ENCODE measurements at places on chromosomes 7 and 10. TPM values are rescaled to one million over a fixed set of nuclear protein-coding genes. Genes with fewer than 3 reads are reported as not detected.

GRCh38 chr10:75272094-75272493 is 36.3 kb upstream of the COMTD1 start:
- no peak for DNase-seq

Gene SEMA3C
- 232 TPM for total RNA-seq

Gene TCF7L2
- total RNA-seq: 45.2 TPM

Gene CUZD1
- total RNA-seq: 2.9 TPM

Gene ENO4
- 0.15 TPM for total RNA-seq

- no peak for DNase-seq
Measured at GRCh38 chr7:103031781-103032180, 42.8 kb downstream of the FBXL13 start.

DNA sequence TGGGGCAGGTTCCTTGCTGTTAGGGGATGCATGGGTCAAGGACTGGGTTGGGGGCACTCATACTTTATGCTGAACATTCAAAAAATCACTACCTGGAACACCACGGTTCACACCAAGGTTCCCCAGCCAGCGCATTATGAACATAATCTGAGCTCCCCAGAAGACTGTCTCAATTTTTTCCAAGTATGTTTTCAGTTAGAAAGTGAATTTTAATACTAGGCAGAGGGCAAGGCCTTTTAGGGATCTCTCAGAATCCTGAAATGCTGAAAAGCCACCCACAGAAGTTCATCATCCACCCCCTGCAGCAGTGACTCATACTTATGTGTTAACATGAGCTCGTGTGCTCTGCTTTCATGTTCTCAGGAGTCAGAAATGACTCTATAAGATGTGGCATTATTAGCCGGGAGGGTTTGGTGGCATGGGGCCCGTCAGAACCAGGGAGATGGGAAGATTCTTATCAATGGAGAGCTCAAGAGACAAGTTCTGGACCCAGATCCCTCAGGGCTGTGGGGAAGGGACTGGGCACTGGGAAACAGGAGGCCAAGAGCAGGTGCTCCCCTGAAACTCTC is 185.2 kb upstream of the ITGB1 start:
- no peak for DNase-seq

DNA sequence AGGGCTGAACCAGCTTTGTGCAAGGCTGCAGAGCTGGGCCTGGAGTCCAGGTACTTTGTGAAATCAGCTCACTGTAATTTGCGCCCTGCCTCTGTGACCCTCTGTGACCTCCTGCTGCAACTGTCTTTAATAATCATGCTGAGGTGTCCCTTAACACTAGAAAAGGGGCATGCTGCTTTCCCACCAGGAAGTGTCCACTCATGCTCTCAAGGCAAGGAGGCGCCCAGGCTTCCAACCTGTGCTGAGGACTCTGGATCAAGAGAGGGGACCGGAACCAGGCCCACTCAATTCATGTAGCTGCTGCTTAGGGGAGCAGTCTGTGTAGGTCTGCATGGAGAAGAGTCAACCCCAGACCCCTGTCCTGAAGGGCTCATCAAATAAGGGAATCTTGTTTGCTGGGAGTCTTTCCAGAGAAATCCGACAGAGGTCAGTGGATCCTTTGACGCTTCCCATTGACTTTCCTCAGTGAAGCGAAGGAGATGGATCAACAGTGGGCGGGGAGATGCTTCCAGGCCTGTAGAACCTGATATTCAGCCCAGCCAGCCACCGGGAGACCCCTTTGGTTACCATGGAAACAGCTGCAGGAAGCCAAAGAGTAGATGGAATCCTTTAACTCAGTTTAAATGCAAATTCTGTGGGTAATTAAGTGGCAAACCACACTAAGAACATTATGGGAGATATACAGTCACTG is 945.9 kb downstream of the GRID1 start:
- no peak for DNase-seq

Gene TMEM176A
- 0.39 TPM for total RNA-seq

DNA sequence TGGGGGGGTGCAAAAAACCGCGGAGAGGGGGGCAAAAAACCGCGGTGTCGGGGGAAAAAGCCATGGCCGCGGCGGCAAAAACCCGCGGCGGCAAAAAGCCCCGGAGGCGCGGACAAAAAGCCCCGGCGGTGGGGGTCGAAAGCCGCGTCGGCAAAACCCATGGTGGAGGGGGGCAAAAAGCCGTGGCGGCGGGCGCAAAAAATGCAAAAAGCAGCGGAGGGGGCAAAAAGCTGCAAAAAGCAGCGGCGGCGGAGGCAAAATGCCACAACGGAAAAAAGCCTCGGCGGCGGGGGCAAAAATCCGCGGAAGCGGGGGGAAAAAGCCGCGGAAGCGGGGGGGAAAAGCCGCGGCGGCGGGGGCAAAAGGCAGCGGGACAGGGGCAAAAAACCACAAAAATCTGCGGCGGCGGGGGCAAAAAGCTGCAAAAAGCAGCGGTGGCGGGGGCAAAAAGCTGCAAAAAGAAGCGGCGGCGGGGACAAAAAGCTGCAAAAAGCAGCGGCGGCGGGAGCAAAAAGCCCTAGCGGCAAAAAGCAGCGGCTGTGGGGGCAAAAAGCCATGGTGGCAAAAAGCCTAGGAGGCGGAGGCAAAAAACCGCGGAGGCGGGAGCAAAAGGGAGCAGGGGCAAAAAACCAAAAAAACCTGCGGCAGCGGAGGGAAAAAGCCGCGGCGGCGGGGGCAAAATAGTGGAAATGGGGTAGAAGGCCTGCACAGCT is 418.9 kb downstream of the ZNF716 start:
- DNase-seq: no peak

DNA sequence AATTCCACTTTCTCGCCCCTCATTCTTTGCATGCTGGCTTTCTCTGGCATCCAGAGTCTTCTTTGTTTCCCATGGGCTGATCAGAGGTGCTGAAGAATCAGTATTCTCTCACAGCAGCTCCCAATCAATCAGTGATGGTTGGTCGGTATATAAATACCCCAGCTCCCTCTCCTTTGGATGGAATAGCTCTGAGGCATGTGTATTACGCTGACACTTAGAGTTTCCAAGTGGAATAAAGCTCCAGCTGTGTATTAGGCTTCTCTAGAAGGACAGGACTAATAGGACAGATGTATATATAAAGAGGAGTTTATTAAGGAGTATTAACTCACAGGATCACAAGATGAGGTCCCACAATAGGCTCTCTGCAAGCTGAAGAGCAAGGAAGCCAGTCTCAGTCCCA is 218.3 kb upstream of the GRB10 start:
- DNase-seq: no peak

DNA sequence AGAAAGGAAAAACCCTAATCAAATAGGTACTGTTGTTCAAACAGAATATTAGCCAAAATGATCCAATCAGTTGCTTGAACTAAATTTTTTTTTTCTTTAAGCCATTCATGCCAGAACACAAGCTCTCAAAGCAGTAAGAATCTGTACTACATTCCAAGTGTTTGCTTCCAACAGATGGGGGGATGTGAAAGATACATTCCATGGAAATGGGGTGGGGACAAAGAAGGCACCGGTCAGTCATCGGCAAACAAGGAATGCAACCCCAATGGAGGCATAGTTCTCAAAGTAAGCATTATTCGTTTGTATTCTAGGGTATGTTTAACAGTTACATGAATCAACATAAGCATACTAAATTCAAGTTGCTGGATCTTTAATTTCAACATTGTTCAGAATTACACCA is 32.5 kb downstream of the C10orf143 start:
- DNase-seq: no peak

DNA sequence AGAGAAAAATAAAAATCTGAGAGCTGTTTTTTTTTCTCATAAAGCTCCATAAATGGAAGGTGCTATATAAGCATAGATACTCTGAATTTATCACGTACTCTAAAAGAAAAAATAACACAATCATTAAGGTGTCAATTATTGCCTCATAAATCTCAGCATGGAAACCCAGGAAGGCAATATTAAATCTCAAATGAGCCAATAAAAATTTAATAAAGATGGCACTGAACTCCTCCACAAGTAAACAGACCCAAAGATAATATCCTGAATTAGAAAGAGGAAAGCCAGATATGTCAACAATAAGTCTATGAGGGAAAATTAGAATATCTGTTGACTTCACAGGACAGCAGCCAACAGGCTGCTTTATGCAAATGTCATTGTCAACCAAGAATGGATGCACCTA is 66.5 kb downstream of the CDK6 start:
- no peak for DNase-seq

Gene TRIM50
- not detected for total RNA-seq

- DNase-seq: no peak
Measured at GRCh38 chr10:50679149-50679548, 55.4 kb upstream of the SGMS1 start.

DNA sequence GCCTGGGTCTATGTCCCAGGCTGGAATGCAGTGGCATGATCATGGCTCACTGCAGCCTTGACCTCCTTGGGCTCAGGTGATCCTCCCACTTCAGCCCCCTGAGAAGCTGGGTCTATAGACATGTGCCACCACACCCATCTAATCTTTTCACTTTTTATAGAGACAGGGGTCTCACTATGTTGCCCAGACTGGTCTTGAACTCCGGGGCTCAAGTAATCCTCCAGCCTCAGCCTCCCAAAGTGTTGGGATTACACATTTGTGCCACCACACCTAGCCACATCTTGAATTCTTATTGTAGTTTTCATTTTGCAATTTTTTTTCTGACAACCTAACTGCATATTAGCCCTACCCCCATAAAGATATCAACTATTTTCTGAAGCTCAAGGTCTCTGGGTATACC is 18.4 kb upstream of the COL1A2 start:
- DNase-seq: no peak

- no peak for DNase-seq
Measured at GRCh38 chr10:1155791-1156615, 99.8 kb downstream of the WDR37 start.

GRCh38 chr10:132274581-132274980 is 33.2 kb downstream of the STK32C start:
- DNase-seq: no peak

GRCh38 chr7:143375298-143376034 is 5.7 kb upstream of the ZYX start:
- DNase-seq: no peak

DNA sequence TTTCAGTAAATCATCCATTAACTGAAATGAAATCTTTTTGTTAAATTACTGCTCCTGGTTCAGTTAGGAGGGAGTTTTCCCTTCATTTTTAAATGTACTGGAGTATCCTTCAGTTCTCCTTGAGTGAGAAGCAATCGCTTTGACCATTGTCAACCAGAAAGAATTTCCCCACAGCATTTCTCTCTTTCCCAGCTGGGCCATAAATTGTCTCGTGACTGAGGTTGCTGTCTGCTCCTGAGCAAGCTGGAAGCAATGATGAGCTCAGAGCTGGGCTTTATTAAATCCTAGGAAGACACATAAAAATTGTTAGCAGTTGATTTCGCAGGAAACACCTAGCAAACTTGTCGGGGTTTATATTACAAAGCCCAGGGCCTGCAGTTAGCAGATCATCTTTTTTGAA is 102.0 kb upstream of the INSYN2A start:
- no peak for DNase-seq

DNA sequence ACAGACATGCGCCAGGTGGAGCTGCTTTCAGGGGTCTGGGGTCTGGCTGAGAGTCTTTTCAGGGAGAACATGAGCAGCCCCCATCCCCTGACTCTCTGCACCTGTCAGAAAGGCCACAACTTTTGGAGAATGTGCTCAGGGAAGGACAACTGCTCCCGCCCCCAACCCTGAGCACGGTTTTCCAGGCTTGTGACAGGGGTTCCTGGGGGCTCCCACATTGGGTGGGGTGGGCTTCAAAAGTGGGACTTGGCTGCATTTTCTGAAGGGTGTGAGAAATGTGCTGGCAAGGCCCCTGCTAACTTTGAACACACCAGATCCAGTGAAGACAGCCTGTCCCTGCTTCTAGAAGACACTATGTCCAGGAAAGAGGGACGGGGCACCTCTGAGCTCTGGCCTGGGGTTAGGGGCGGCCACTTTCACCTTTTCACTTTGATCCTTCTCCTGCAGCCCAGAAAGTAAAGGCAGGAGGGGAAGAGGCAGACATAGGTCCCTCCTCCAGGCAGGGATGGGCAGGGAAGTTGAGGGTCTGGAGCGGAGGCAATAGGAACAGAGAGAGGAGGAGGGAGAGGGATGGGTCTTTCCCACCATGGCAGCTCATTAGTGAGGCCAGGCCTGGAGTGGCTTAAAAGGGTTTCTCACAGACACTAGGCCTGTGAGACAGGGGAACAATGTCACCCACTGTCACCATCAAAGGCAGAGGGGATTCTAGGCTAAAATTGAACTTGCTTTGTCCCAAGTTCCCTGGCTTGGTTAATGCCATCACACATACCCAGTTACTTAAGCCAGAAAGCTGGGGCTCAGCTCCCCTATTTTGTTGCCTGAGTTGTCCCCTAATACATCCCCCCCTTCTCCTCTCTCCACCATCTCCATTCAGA is 1.5 kb downstream of the KCP start:
- DNase-seq: no peak

- DNase-seq: no peak
Measured at GRCh38 chr7:151176401-151176800, 8.9 kb upstream of the GBX1 start.

- no peak for DNase-seq
Measured at GRCh38 chr7:44078521-44078920, 3.8 kb downstream of the POLM start.

GRCh38 chr10:63355682-63356081 is 110.1 kb downstream of the JMJD1C start:
- DNase-seq: no peak

GRCh38 chr10:97333601-97334369 is 744 bp downstream of the FRAT2 start:
- DNase-seq: no peak

- no peak for DNase-seq
Measured at GRCh38 chr10:78078539-78079330, 45.1 kb downstream of the RPS24 start.

Gene SCART1
- 0.57 TPM for total RNA-seq

- no peak for DNase-seq
Measured at GRCh38 chr7:123533929-123534382, 439 bp downstream of the IQUB start.

Gene EVX1
- 0.10 TPM for total RNA-seq
